Retina (tissue), 1 donor: ENCODE measurements at places on chromosomes 12 and 14.

- DNase-seq = no peak
Observed at GRCh38 chr14:80483331-80483730, 272.0 kb upstream of the DIO2 start.

GRCh38 chr12:106521901-106522300, 60.9 kb upstream of the RFX4 start:
- DNase-seq = no peak

DNA sequence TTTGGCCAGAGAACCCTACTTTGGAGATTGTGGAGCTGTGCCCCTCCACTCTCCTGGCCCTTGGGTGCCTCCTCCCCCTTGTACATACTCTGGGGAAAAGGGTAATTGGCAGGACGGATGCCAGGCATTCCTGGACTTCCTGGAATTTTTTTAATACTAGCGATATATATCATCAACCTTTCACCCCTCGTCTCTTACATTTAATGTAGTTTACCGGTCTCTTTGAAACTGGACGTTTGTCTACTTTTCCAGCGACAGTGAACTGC, 767 bp upstream of the CRY1 start:
- no peak for DNase-seq

DNA sequence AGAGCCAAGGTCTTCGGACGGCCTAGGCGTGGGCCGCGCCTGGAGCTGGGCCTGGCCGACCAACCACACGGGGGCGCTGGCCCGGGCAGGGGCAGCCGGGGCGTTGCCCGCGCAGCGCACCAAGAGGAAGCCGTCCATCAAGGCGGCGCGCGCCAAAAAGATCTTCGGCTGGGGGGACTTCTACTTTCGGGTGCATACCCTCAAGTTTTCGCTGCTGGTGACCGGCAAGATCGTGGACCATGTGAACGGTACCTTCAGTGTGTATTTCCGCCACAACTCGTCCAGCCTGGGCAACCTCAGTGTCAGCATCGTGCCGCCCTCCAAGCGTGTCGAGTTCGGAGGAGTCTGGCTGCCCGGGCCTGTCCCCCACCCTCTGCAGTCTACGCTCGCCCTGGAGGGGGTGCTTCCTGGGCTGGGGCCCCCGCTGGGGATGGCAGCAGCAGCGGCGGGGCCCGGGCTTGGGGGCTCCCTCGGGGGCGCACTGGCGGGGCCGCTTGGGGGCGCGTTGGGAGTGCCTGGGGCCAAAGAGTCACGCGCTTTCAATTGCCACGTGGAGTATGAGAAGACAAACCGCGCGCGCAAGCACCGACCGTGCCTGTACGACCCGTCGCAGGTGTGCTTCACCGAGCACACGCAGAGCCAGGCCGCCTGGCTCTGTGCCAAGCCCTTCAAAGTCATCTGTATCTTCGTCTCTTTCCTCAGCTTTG, 4.4 kb upstream of the SHMT2 start:
- DNase-seq = peak; percentile 57

DNA sequence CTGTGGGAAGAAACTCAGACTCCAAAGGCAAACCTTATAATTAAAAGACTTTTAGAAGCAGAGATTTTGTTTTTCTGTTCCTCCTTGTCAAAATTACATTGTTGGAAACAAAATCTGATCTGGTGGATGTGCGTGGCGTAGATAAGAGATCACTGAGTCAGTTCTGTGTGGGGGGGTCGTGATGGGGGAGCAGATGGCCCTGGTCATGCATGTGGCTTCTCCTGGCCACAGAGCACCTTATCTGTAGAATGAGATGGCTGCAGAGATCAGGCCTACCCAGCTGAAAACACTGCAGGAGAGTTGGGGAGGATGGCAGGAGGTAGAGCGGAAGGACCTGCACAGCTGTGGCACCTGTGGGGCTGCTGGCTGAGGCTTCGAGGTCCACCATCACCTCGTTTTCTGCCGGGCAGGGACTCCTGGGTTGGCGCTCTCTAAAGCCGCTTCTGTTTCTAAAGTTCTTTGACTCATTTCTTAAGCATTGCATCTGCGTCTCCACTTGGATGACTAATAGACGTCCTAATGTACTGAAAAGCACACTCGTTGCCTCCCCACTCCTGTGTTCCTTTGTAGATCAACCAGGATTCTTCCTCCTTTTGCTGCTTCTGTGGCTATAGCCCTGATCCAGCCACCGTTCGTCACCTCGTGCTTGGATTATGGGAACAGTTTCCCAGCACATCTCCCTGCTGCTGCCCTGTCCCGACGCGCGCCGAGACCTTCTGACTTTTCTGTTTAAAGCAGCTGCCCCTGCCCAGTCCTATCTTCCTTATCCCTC, 93.4 kb downstream of the TSPAN9 start:
- DNase-seq = no peak

DNA sequence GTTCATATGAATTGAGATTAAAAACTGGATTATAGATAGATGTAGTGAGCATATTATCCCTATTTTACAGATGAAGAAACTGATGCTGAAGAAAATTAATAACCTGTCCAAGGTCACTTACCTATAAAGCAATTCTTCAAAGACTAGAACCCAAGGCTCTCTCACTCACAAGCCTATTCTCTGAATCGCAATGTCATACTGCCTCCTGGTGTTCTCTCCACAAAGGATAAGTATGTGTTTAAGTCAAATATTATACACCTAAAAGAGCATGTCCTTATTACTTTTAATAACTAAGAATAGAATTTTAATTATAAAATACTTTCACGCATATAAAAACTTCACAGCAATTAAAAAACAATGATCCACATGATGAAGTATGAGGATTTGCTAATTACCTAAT, 721.3 kb upstream of the USP15 start:
- DNase-seq = no peak

- DNase-seq = no peak
Observed at GRCh38 chr12:124721501-124722162, 142.0 kb downstream of the SCARB1 start.

DNA sequence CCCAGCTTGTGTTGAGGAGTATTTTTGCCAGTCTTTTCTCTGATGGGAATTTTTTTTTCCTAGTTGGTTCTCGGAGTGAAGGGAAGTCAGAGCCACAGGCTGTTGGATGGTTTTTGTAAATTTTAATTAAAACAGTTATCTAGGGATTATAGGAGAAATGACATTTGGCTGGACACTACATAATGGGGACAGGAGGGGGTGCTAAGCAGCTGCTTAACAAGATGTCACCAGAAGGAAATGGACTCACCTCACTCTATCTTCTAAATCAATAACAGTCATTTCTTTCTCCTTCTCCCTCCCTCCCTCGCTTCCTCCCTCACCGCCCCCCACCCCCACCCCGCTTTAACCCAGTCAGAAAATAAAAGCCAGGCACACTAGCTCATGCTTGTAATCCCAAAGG, 93.4 kb upstream of the TMEM233 start:
- no peak for DNase-seq

- DNase-seq = no peak
Observed at GRCh38 chr12:90280033-90280432, 571.4 kb upstream of the ATP2B1 start.

- no peak for DNase-seq
Observed at GRCh38 chr12:47604221-47604873, 101.5 kb downstream of the RPAP3 start.

GRCh38 chr14:66634876-66635275, 126.9 kb downstream of the GPHN start:
- DNase-seq = no peak

- no peak for DNase-seq
Observed at GRCh38 chr12:27551172-27551840, 27.3 kb downstream of the PPFIBP1 start.

- DNase-seq = no peak
Observed at GRCh38 chr12:51065530-51065929, 17.4 kb downstream of the LETMD1 start.

DNA sequence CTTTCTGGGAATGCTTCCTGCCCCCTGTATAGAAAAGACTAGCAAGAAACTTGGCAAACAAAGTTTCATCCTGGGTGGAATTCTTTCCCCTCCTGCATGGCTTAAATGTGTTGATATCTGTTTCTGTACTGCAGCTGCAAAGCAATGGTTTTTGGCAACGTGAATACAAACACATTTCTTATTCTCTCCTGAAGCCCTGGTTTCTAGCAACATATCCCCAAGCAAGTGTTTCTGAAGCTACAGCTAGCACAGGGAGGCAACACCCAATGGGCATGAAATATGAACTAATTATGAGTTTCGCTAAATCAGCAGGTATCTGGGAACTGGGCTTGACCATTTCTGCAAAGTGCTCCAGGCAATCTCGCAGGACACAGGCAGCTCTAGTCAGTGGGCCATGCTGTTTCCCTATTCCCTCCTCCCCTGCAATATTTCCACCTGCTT, 392.3 kb upstream of the TMPO start:
- DNase-seq = no peak

DNA sequence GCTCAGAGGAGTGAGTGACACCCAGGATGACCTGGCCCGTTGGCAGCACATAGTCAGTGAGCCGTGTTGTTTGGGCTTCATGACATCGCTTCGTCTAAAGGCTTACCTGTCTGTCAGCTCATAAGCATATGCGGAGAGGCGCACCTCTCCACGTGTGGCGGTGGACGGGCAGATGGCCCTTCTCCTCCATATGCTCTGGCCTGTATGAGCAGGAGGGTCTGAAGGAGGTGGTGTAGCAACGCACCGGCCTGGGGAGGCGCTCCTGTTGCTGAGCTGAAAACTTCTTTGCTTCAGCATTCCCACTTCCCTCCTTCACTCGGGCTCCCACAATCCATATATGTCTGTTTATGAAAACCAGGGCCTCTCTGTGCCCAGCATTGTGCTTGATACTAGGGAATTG, 186.1 kb downstream of the TSPAN9 start:
- no peak for DNase-seq

DNA sequence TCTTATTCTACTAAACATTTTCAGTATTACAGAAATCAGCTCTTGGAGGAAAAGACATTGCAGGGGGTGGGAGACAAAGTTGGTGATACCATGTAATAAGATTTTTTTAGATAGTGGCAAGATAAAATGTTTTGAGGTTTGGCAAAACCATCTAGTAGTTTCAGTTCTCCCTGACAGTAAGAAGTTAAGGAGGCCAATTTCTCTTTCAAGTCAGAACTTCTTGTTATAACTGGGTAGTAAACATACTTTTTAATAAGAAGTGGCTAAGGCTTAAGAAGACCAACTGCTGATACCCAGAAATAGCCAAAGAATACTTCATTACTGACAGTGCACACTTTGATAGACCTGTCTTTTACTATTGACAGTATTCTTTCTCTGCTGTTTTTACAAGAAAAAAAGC, 452.3 kb downstream of the DIO2 start:
- DNase-seq = no peak

DNA sequence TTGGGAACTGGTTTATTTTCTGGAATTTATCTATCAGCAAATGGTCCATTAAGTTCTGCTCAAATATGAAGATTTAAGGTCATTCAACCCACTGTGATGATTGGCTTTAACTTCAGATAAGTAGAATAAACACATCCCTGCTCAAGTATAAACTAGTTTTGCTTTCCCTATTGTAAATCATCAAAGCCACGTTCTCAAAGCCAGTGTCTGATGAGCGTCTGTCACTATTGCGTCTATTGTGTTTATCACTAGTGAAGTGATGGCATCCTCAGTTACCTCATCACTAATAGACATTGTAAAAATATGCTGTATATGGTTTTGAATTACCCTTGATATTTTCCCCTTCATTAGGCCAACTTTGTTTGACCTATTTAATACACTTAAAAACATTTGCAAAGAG, 351.3 kb downstream of the BCAT1 start:
- no peak for DNase-seq

DNA sequence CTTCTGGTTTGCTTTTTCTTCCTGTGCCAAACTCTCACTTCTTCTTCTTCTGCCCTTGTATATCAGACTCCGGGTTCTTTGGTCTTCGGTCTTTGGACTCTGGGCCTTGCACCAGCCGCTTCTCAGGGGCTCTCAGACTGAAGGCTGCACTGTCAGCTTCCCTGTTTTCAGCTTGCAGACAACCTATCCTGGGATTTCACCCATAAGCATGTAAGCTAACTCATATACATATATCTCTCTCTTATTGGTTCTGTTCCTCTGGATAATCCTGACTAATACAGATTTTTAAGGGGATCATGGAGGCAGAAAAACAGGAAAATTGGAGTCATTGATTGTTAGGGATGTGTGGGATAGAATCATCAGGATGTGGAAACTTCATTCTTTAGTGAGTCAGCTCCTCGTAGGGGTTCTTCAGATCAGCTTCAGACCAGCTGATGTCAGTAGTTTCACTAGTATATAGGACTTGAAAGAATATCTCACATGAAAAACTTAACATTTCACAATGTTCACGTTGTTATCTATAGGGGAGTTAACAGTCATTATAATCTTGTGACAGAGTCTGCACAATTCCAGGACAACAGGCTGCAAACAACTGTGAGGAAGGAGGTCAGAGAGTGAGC, 102.9 kb downstream of the RASSF9 start:
- no peak for DNase-seq

- no peak for DNase-seq
Observed at GRCh38 chr12:62116986-62117385, 143.2 kb upstream of the USP15 start.

DNA sequence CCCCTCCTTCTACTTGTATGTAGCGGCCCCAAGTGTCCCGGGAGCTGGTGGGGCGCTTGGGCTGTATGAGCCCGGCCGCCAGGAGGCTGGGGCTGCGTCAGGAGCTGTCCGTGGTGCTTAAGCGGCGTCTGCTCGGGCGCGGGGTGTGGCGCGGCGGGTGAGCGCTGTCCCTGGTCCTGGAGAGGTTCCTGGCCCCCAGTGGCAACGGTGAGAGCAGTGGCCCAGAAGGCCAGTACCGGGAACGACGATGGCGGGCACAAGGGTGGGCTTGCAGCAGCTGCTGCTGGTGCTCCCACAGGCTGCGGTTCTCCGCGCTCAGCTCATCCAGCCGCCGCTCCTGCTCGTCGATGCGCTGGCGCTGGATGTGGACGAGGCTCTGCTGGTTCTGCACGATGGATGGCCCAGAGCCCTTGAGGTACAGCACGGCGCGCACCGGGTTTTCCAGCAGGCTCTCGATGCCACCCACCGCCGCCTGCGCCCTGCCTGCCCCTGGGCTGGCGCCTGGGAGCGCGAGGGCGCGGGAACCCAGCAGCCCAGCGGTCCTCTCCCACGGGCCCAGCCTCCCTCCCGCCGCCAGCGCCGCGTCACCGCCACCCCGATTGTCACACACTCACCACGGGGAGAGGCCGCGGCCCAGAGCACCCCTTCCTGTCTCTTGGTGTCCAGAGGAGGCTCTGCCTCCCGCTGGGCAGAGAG, 41.9 kb upstream of the FKBP4 start:
- peak; percentile 95 for DNase-seq

GRCh38 chr14:68654471-68654941, 138.4 kb downstream of the ZFP36L1 start:
- DNase-seq = no peak

DNA sequence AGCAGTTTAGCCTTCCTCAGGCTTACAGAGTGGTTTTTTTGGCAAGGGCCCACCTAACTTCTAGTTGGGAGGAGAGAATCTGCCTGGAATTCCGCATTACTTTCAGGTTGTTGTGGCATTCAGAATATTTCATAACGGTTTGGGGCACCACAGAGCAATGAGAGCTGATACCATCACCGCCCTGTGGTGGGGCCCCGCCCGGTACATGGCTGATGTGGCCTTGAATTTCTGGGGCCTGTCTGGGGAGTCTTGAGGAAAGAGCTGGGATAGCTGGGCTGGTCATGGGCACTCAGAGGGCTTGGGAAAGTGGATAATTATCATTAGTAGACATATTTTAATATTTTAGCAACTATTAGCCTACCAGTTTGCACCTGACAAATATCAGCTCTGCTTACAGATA, 4.2 kb downstream of the TESPA1 start:
- no peak for DNase-seq
